ENCODE measurements at places on chromosomes 1 and 21. TPM values are rescaled to one million over a fixed set of nuclear protein-coding genes. Genes with fewer than 3 reads are reported as not detected.

DNA sequence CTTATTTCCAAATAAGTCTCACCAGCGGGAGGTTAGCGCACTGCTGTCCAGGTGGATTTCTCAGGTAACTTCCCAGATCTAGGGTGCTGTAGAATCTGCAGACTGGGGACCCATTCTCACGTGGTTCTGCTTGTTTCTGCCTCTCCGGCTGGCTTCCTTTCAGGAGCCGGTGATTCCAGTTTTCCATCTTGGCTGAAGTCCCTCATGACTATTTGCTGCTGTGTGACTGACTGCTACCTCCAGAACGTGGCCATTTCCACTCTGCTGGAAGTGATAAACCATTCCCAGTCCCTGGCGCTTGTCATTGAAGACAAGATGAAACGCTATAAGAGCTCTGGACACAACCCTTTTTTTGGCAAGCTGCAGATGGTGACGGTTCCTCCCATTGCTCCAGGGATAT is 76.0 kb downstream of the DOP1B start:
- DNase-seq = no peak

DNA sequence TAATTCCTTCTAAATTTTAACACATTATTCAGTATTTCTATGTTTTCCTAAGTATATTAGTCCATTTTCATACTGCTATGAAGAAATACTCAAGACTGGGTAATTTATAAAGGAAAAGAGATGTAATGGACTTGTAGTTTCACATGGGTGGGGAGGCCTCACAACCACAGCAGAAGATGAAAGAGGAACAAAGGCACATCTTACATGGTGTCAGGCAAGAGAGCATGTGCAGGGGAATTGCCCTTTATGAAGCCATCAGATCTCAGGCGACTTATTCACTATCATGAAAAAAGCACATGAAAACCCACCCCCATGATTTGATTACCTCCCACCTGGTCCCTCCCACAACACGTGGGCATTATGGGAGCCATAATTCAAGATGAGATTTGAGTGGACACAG is 15.6 kb downstream of the GBP5 start:
- no peak for DNase-seq

DNA sequence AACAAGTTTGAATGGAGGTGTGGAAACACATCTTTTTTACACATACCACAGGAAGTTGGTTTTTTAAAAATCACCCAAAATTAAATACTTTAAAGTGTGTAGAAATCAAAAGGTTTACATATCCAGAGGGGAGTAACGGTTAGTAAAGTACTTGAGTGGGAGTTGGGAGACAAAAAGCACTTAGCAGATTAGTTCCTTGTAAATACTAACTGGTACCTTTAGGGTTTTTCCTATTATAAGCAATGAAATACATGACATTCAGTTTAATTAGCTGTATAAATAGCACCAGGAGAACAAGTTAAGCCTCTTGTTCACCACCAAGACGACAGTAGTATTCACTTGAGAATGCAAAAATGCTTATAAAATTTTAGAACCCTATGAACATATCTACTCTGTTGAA is 23.7 kb upstream of the RAVER2 start:
- DNase-seq = no peak

DNA sequence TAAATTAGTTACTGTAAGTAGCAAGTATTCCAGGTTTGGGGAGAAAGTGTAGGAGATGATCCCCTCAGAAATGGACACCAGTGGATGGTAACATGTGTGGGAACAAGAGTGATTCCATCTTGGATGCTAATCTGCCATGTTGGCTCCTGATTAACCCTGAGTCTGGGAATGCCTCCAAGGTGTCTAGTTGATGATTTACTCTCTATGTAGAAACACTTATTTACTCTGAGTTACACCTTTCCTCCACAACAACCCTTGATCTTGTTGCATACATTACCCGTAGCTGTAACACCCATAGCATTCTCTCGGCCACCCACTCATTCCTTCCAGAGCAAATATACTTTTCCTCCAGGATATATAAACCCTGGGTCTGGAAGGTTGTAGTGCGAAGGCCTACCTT is 315.9 kb upstream of the GREM2 start:
- no peak for DNase-seq

DNA sequence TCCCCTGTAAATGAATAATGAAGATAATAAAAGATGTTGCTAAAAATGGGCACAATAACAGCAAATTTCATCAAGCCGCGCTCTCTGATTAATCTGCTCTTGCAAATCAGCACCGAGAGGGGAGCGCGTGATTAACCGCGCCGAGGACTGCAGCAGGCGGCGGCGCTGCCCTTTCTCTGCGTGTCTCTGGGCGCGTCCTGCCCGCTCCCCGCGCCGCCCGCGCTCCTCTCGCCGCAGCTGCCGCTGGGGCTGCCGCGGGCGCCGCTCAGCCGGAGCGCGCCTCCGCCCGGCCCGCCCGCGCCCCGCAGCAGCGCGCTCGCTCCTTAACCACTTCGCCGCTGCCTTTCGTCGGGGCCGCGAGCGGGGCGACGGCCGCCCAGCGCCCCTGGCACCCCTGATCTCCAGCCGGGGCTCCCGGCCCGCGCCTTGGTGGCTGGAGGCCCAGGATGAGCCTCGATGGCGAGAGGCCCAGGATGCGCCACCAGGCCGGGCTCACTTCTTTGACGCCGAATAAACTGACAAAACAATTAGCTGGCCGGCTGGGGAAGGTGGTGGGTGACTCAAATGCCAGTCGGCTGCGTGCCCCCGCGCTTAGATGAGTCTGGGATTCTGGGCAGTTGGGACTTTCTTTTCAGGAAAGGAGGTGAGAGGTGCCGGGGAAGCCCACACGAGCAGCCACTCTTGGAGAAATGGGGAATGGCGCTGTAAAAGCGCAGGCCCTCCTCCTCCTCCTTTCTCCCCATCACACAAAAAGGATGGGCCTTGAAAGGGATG is 221.4 kb upstream of the PKN2 start:
- peak; percentile 38 for DNase-seq

GRCh38 chr1:185939142-185939541 is 205.0 kb downstream of the HMCN1 start:
- no peak for DNase-seq

- no peak for DNase-seq
Observed at GRCh38 chr1:21200767-21201166, 24.1 kb upstream of the EIF4G3 start.

DNA sequence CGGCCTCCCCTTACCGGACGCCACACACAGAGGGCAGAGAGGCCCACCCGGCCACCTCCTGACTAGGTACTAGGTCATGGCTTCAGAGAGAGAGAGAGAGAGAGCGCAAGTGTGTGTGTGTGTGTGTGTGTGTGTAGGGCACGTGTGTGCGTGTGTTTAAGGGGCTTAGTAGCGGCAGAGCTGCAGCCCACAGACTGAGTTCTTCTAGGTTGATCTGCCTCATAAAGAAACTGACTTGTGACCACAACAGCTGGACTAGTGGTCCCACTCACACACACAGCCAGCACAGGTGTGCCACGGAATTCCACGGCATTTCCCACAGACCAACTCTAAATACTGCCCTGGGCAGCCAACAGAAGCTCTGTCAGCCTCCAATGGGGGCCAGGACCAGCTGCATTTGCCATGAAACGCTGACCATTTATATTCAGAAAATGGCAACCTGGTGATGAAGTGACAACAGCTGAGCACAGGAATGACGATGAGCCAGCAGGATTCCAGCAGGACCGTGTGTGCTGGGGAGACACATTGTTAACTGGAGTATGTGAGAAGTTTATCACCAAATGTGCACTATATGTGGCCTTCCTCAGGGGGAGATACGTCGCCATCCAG is 38.8 kb upstream of the GPR153 start:
- no peak for DNase-seq

- DNase-seq = no peak
Observed at GRCh38 chr1:222521299-222522104, 26.4 kb downstream of the HHIPL2 start.

GRCh38 chr1:212792396-212792908 is 758 bp downstream of the TATDN3 start:
- DNase-seq = no peak

GRCh38 chr1:223490256-223490655 is 97.0 kb downstream of the CCDC185 start:
- no peak for DNase-seq

DNA sequence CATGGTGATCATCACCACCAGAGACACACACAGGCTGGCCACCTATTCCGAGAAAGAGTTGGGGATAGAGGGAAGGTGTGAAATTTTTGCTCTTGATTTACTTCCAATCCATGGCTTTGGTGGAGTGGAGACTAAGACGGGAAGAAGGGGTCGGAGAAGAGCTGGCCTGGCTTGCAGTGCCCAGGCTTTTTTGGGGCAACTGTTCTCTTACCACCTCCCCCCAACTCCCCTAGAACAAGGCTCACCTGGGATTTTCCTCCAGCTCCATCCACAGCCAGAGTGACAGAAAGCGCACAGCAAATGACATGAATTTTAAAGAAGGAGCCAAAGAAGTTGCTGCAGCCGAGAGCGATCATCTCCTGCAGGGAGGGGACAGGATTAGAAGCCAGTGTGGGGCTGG is 16.0 kb downstream of the SLC26A9 start:
- no peak for DNase-seq

DNA sequence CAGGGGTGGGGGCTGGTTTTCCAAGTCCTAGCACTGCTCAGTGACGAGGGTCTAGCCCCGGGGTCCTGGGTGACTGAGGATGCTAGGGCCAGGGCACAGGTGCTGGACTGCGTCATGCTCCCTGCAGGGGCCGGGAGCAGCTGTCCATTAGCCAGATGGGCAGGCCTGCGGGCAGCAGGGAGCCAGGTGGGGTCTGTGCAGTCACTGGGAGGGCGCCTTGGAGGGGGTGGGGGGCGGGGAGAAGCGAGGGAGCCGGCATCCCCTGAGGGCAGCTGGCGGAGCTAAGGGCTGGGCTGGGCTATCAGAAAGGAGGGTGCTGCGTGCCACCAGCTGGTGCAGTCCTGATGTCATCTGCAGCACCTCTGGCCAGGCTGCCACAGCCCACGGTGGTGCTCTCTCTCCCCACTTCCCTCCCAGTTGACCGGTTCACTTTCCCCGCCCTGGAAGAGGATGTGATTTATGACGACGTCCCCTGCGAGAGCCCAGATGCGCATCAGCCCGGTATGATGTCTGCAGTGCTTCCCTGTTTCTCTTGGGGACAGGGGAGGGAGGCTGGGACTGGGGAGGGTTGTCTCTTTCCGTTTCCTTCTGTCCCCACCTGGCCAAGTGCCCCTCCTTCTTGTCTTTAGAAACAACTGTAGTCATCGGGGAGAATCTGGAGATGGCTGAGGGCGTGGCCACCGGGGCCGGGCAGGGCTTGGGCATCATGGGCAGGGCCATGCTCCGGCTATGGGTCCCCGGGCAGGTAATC is 63.8 kb downstream of the ARHGEF10L start:
- no peak for DNase-seq

- DNase-seq = no peak
Observed at GRCh38 chr21:36636016-36636415, 62.9 kb upstream of the SIM2 start.

DNA sequence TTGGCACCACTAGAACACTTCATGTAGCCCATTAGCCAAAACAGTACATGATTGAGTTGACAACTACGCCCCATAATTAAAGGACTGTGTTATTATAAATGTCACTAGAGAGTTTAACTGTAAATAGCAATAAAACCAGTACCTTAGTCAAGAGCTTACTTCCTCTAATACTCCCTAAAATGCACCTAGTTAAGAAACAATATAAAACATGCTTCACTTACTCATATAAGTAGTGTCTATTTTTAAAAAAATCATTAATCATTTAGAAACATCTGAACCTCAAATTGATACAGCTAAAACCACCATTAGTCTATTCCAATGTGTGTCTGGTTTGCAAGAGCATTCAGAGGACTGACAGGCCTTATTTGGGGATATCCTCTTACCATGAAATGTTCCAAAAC is 25.3 kb downstream of the PTP4A2 start:
- no peak for DNase-seq

Gene UBE2J2
- total RNA-seq = 36.9 TPM

Gene REG4
- not detected for total RNA-seq

Gene AMY1B
- not detected for total RNA-seq

Gene ARHGEF10L
- total RNA-seq = 59.1 TPM

Gene LRRC42
- total RNA-seq = 12.9 TPM

Gene PTPRC
- total RNA-seq = 7.5 TPM

Measured in left ventricle myocardium inferior (tissue), 1 donor.